ENCODE measurements at places on chromosomes 1 and 21. TPM values are rescaled to one million over a fixed set of nuclear protein-coding genes. Genes with fewer than 3 reads are reported as not detected.

DNA sequence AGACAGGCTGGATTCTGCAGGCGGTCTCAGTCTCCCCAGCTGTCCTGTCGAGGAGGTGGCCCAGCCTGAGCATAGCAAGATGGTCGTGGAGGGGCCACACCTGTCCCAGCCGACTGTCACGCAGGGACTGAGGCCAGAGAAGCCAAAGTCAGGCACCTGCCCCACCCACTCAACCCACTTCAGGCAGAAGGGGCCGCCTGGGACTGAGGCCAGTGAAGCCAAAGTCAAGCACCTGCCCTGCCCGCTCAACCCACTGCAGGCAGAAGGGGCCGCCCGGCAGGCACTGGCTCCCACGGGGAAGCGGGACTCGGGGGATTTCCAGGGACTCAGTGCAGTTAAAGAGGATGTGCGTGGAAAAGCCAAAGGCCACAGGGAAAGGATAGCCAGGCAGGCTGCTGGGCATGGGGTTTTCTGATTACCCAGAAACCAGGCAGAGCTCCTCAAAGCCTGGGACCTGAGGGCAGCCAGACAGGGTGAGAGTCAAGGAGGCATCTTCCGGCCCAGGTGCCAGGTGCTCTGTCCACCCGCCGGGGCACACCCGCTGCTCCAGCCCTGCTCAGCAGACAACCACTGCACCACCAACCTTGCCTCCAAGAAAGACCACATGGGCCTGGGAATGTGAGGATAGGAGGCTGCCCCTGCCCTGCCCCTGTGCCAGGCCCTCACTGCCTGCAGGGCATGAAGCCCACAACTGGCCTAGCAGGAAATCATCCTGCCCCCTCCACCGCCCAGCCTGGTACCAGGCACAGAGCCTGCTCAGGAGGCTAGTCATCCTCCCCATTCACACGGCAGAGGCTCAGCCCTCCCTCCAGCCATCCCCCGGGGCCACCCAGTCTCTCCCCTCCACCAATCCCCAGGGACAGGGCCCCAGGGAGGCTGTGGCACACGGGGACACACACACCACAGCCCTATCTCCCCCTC lies 41.0 kb downstream of the MEGF6 start:
- no peaks in the 10 kb centered on the region for H3K4me1 ChIP-seq
- no peaks in the 10 kb centered on the region for H3K27me3 ChIP-seq
- H3K36me3 ChIP-seq = no peaks in the 10 kb centered on the region
- H3K27ac ChIP-seq = no peak overlapping the region
- no peak for DNase-seq
- H3K4me3 ChIP-seq = no peak overlapping the region

DNA sequence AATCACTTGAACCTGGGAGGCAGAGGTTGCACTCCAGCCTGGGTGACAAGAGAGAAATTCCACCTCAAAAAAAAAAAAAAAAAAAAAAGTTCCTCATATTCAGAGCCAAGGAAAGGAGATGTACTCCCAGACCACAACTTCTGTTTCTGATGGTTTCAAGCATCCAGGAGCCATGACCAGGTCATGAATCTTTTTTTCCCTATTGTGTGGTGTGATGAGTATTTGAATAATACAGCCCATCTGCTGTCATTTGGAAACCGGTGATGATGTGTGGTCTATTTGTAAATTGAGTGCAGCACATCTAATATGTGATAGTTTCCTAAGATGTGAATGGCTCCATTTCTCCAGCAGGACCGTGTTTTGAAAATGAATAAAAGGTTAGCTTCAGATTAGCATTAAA lies 18.6 kb downstream of the PIK3CD start:
- peaks cover 37% of the 10 kb centered on the region for H3K4me1 ChIP-seq
- peaks cover 57% of the 10 kb centered on the region for H3K36me3 ChIP-seq
- DNase-seq = no peak

DNA sequence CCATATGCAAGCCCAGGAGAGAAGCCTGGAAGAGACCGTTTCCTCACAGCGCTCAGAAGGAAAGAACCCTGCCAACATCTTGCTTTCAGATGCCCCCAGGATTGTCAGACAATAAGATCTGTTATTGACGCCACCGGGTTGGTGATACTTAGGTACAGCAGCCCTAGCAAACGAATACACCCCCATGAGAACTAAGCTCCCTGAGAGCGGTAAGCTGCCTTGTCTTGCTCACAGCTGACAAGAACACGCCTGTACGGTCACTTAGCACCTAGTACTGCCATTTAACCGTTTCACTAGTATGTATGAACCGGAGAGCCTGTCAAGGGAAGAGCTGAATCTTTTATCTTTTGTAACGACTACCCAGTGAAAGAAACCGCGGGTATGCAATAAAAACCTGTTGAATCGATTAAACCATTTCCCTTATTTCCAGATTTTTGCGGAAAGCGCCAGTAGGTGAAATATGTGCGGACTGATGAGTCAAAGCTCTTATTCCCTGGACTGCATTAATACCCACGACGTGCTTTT lies 619 bp upstream of the ZBTB8B start:
- peaks cover 51% of the 10 kb centered on the region for H3K27me3 ChIP-seq
- DNase-seq = peak; percentile 55
- peaks cover 2% of the 10 kb centered on the region for H3K36me3 ChIP-seq
- peak overlapping the region; percentile 55 for H3K4me3 ChIP-seq
- H3K4me1 ChIP-seq = peaks cover 11% of the 10 kb centered on the region
- no peak overlapping the region for H3K27ac ChIP-seq

GRCh38 chr1:164644774-164645644 lies 86.0 kb downstream of the PBX1 start:
- DNase-seq = no peak
- H3K4me1 ChIP-seq = no peaks in the 10 kb centered on the region
- no peak overlapping the region for H3K27ac ChIP-seq

- no peak for DNase-seq
- no peaks in the 10 kb centered on the region for H3K36me3 ChIP-seq
- H3K27me3 ChIP-seq = no peaks in the 10 kb centered on the region
- H3K27ac ChIP-seq = no peak overlapping the region
- no peak overlapping the region for H3K4me3 ChIP-seq
- no peaks in the 10 kb centered on the region for H3K4me1 ChIP-seq
Measured at GRCh38 chr21:44523567-44524413, 16.2 kb downstream of the KRTAP10-1 start.

GRCh38 chr1:199616947-199617346 lies 410.6 kb upstream of the NR5A2 start:
- H3K4me3 ChIP-seq = no peak overlapping the region
- H3K27ac ChIP-seq = no peak overlapping the region
- no peaks in the 10 kb centered on the region for H3K36me3 ChIP-seq
- peaks cover 4% of the 10 kb centered on the region for H3K27me3 ChIP-seq

- H3K4me3 ChIP-seq = no peak overlapping the region
- no peak overlapping the region for H3K27ac ChIP-seq
Measured at GRCh38 chr1:74280642-74281396, 45.6 kb downstream of the TNNI3K start.

- H3K27me3 ChIP-seq = no peaks in the 10 kb centered on the region
- no peaks in the 10 kb centered on the region for H3K4me1 ChIP-seq
- H3K27ac ChIP-seq = no peak overlapping the region
- no peak for DNase-seq
- no peaks in the 10 kb centered on the region for H3K36me3 ChIP-seq
- H3K4me3 ChIP-seq = no peak overlapping the region
Measured at GRCh38 chr1:48006264-48006663, 9.1 kb upstream of the TRABD2B start.

DNA sequence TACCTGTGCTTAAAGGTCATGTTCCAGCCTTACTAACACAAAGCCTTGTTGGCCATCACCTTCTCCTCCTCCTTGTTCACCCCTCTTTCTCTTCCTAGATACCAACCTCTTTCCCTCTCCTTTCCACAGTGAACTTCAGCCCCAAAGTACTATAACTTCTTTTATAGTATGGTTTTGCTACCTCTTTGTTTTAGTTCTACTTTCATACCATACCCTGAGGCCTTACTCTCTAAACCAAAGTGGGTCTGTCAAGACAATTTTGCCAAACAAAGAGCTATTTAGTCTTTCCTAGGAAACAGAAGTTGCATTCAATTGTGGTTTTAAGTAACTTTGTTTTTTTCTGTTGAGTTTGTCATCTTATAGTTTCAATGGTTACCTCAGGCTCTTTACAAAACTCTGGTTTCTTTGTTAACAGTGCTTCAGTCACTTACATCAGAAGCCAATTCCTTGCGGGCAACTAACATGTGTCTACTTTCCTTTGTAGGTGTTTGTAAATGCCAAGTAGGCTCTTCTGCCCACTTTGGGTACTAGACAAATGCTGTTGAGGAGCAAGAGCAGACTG lies 623.9 kb upstream of the PKN2 start:
- DNase-seq = no peak
- no peak overlapping the region for H3K27ac ChIP-seq
- no peaks in the 10 kb centered on the region for H3K4me1 ChIP-seq
- no peaks in the 10 kb centered on the region for H3K27me3 ChIP-seq
- H3K36me3 ChIP-seq = no peaks in the 10 kb centered on the region
- H3K4me3 ChIP-seq = no peak overlapping the region

DNA sequence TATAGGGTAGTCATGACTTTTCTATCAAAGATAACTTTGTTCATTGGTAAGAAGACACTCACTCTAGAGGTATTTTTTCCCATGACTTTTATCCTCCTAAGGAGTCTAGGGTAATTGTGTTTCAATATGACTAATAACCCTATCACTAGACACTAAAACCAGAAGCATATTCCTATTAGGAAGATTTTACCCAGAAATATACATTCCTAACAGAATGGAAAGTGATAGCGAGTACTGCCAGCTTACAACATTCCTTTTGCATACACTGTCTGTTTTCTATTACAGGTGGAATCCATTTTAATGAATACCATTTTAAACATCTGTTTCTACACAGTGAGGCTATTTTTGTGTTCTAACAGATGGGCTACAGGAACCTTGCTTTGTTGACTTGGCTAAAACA lies 31.4 kb upstream of the C1orf185 start:
- no peak overlapping the region for H3K4me3 ChIP-seq
- no peaks in the 10 kb centered on the region for H3K4me1 ChIP-seq
- H3K27ac ChIP-seq = no peak overlapping the region
- no peak for DNase-seq

DNA sequence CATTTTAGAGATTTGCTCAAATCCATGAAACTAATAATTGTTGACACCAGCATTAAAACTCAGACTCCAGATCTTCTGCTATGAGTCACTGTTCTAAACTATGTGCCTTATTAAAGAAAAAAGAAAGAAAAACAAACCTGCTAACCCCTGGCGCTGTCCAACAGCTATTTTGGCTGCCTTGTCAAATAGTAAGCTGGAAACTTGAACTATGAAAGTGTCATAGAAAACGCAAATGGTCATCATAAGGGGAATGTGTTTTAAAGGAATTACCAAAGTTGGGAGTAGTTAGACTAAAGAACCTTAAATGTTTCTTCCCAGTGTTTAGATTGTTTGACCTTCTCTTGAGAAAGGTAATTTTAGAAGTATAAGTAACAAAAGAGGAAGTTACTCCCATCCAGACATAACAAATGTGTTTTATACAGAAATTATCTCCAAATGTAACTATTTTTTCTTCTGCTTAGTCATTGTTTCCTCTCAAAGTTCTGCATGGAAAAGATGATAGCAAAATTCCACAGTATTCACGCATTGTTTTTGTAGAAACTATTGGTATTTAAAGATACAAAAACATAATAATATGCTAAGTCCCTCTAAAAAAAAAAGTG lies 272.4 kb downstream of the TPR start:
- no peaks in the 10 kb centered on the region for H3K4me1 ChIP-seq
- no peak overlapping the region for H3K4me3 ChIP-seq
- peaks cover 4% of the 10 kb centered on the region for H3K27me3 ChIP-seq
- DNase-seq = no peak

GRCh38 chr1:199176713-199177112 lies 537.9 kb downstream of the PTPRC start:
- peaks cover 30% of the 10 kb centered on the region for H3K4me1 ChIP-seq
- H3K27me3 ChIP-seq = peaks cover 9% of the 10 kb centered on the region
- no peak overlapping the region for H3K4me3 ChIP-seq
- DNase-seq = no peak
- no peak overlapping the region for H3K27ac ChIP-seq
- H3K36me3 ChIP-seq = no peaks in the 10 kb centered on the region

- H3K27me3 ChIP-seq = no peaks in the 10 kb centered on the region
- no peak overlapping the region for H3K27ac ChIP-seq
- no peaks in the 10 kb centered on the region for H3K36me3 ChIP-seq
- H3K4me3 ChIP-seq = peak overlapping the region; percentile 33
- peak; percentile 56 for DNase-seq
Measured at GRCh38 chr1:83641206-83641658, 357.7 kb downstream of the TTLL7 start.

- DNase-seq = no peak
- no peaks in the 10 kb centered on the region for H3K4me1 ChIP-seq
- H3K27ac ChIP-seq = no peak overlapping the region
- no peak overlapping the region for H3K4me3 ChIP-seq
Measured at GRCh38 chr21:26972192-26972591, 5.3 kb upstream of the ADAMTS5 start.

- H3K27me3 ChIP-seq = no peaks in the 10 kb centered on the region
- DNase-seq = no peak
- H3K4me1 ChIP-seq = peaks cover 51% of the 10 kb centered on the region
- H3K36me3 ChIP-seq = peaks cover 29% of the 10 kb centered on the region
Measured at GRCh38 chr1:38028671-38029070, 16.1 kb downstream of the UTP11 start.

FAAH gene
- 6.8 TPM for total RNA-seq

ETV3 gene
- 41.3 TPM for total RNA-seq

LAMC2 gene
- 0.07 TPM for total RNA-seq

ANGPTL1 gene
- not detected for total RNA-seq

KIAA0040 gene
- 35.4 TPM for total RNA-seq

ZNF683 gene
- not detected for total RNA-seq

CELA3B gene
- total RNA-seq = not detected

Data from activated CD4-positive, alpha-beta T cell treated with anti-CD3 and anti-CD28 coated beads, Interleukin-2, amount 10 ng/mL, durations not matched to agents 24 days and 14 days (primary cell).